HFFc6 (cell line): ENCODE measurements at places on chromosomes 2 and 18. TPM values are rescaled to one million over a fixed set of nuclear protein-coding genes. Genes with fewer than 3 reads are reported as not detected.

OXER1 gene
- total RNA-seq, result not detected in 3 replicates

IL37 gene
- total RNA-seq, result not detected in 3 replicates

TWSG1 gene
- total RNA-seq, result 113 to 138 TPM (median 128 TPM) in 3 replicates

BCL11A gene
- total RNA-seq, result 1.1 to 2.4 TPM (median 1.7 TPM) in 3 replicates

ITM2C gene
- total RNA-seq, result 29.5 to 53.8 TPM (median 53.5 TPM) in 3 replicates

BOK gene
- total RNA-seq, result 26.3 to 45.0 TPM (median 39.0 TPM) in 3 replicates

STARD6 gene
- total RNA-seq, result 0.37 TPM in 1 of 3 replicates, not detected in the others

AMER3 gene
- total RNA-seq, result not detected in 2 replicates

DSEL gene
- 76.6 to 78.4 TPM (median 77.7 TPM) in 3 replicates for total RNA-seq

LYPD6B gene
- total RNA-seq, result 22.8 to 97.1 TPM (median 71.1 TPM) in 3 replicates

NDC80 gene
- 10.0 and 23.1 TPM in 2 replicates for total RNA-seq

ZNF804A gene
- 0.03 TPM in 1 of 2 replicates, not detected in the other for total RNA-seq

FBXO15 gene
- total RNA-seq, result 0.53 to 1.6 TPM (median 0.99 TPM) in 3 replicates

- no peak overlapping the region for H3K4me3 ChIP-seq
- DNase-seq, result no peak
- H3K27me3 ChIP-seq, result no peaks in the 10 kb centered on the region; the same call in 1 of the 2 replicates
- no peaks in the 10 kb centered on the region; the same call in 1 of the 2 replicates for H3K36me3 ChIP-seq
- no peak overlapping the region for H3K27ac ChIP-seq
These were observed 300.9 kb downstream of the ARHGAP15 start for GRCh38 chr2:143429932-143430679.

DNA sequence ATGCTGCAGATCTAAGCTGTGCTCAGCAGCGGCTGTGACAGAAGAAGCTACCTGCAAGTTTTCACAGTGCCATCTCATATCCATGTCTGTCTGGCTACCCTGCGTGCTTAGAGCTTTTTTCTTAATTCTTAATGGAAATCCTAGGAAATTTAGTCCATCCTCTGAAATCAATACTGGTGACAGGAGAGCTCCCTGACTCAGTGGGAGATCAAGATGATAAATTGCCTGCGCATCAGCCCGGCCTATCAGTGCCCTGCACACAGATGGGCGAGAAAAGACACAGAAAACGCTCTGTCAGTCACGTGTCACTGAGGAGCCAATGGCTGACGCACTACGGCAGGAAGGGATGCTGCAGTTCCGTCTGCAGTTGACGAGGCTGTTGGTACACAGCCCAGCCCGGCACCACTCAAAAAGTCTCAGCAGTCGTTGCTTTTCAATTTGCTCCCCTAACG lies 819.6 kb upstream of the FSHR start:
- H3K27me3 ChIP-seq, result no peaks in the 10 kb centered on the region
- no peak overlapping the region for H3K27ac ChIP-seq
- no peak for DNase-seq
- H3K4me1 ChIP-seq, result no peaks in the 10 kb centered on the region
- no peaks in the 10 kb centered on the region for H3K36me3 ChIP-seq
- no peak overlapping the region for H3K4me3 ChIP-seq

- DNase-seq, result no peak
These were observed 41.8 kb downstream of the TMEM163 start for GRCh38 chr2:134676960-134677359.

- no peak overlapping the region for H3K4me3 ChIP-seq
- H3K4me1 ChIP-seq, result no peaks in the 10 kb centered on the region
- DNase-seq, result no peak
- H3K27me3 ChIP-seq, result peaks cover 6% of the 10 kb centered on the region; the same call in 1 of the 2 replicates
- no peaks in the 10 kb centered on the region for H3K36me3 ChIP-seq
These were observed 28.6 kb downstream of the SNTG2 start for GRCh38 chr2:979069-979928.

DNA sequence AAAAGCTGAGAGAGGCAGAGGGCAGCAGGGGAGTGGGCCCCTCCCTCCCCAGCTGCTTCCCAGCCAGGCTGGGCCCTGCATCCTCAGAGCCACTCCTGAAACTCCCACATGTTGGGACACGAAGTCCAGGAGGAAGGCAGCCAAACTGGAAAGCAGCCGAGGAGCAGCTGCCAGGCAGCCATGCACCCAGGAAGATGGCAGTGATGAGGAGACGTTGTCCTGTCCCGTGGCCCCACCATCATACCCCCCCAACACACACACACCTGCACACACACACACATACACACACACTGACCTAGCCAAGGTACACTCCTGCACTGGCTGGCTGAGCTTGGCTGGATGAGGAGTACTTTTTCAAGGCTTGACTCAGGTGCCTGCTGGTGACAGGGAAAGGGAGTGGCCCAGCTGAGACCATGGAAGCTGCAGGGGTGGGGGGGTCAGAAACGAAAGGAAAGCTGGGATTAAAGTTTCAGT lies 106.0 kb downstream of the CYP26B1 start:
- peaks cover 5% of the 10 kb centered on the region; the same call in 1 of the 2 replicates for H3K36me3 ChIP-seq
- no peaks in the 10 kb centered on the region; the same call in 1 of the 2 replicates for H3K4me1 ChIP-seq
- no peak for DNase-seq
- no peak overlapping the region for H3K27ac ChIP-seq

- DNase-seq, result no peak
- H3K4me3 ChIP-seq, result no peak overlapping the region
- H3K27ac ChIP-seq, result no peak overlapping the region
- H3K4me1 ChIP-seq, result peaks cover 16% of the 10 kb centered on the region; the same call in 1 of the 2 replicates
- H3K36me3 ChIP-seq, result no peaks in the 10 kb centered on the region
- H3K27me3 ChIP-seq, result peaks cover 7% of the 10 kb centered on the region
These were observed 86.8 kb downstream of the MALT1 start for GRCh38 chr18:58758046-58758445.

DNA sequence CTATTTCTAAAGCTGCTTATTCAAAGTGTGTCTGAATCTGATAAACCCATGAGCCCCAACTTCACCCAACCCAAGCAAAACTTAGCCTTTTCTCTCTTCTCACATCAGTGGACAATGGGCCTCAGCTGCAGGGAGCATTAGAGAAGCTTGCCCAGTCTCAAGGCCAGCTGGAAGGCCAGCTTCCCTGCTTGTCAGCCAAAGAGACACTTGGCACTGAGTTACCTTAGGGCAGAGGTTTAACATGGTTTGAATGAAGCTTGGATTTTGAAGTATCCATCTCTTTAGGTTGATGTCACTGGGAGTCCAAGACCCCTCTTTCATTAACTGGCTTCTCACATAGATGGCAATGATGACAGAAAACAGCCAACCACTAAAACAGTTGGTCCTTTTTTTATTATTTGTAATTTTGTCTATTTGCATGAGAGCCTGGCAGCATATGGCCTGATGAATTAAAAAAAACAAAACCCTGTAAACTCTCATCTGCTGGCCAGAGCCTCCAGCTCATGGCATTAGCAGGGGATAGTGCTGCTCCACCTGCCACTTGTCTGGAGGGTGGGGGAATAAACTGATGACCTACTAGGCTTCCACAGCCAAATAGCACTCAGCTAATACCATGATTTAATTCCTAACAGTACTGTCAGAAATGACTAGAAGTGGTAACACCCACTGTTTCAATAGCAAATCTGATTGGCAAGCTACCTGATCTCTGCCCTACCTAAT lies 137.0 kb downstream of the UBE2E3 start:
- peaks cover 13% of the 10 kb centered on the region for H3K4me1 ChIP-seq
- H3K4me3 ChIP-seq, result no peak overlapping the region
- H3K27me3 ChIP-seq, result no peaks in the 10 kb centered on the region
- no peak overlapping the region for H3K27ac ChIP-seq
- DNase-seq, result no peak

GRCh38 chr2:134143568-134143967 lies 110.3 kb upstream of the MGAT5 start:
- H3K4me1 ChIP-seq, result peaks cover 94% of the 10 kb centered on the region
- DNase-seq, result no peak
- H3K36me3 ChIP-seq, result peaks cover 38% of the 10 kb centered on the region
- H3K4me3 ChIP-seq, result no peak overlapping the region

GRCh38 chr2:144774809-144775208 lies 254.9 kb upstream of the ZEB2 start:
- H3K36me3 ChIP-seq, result no peaks in the 10 kb centered on the region
- no peak for DNase-seq
- H3K27me3 ChIP-seq, result no peaks in the 10 kb centered on the region
- no peak overlapping the region for H3K27ac ChIP-seq
- no peak overlapping the region for H3K4me3 ChIP-seq
- no peaks in the 10 kb centered on the region for H3K4me1 ChIP-seq

- peak overlapping the region; percentile 16; the same call in 1 of the 2 replicates for H3K4me3 ChIP-seq
- peaks cover 27% of the 10 kb centered on the region; the same call in 1 of the 2 replicates for H3K36me3 ChIP-seq
- peaks cover 48% of the 10 kb centered on the region for H3K4me1 ChIP-seq
These were observed 20.6 kb downstream of the ERMN start for GRCh38 chr2:157304811-157305722.

DNA sequence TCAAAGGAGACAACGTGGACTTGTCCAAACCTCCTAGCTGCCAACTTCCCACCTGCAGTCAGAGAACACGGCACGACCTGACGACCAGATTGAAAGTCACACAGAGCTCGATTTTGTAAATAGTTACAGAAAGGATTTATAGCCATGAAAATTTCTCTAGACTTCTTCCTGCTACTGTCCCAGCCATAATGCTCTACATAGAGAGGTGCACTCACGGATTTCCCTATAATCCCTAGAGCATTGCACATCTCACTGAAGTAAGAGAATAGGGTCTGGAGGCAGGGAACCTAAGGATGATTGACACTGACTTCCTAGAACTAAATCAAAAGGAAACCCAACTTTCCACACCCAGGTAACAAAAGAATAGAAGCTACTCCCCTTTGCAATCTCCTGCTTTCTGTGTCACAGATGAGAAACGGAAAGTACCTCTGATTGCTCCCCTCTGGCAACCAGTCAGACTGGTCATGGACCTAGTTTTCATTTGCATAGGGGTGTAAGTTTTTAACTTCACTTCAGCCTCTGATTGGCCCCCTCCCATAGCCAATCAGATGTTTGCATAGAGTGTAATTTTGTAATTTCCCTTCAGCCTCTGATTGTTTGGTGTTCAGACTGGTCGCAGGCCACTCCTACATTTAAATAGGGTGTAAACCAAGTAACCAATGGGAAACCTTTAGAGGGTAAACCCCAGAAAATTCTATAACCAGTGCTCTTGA lies 58.6 kb upstream of the FBXO11 start:
- no peaks in the 10 kb centered on the region; the same call in 1 of the 2 replicates for H3K27me3 ChIP-seq
- no peak overlapping the region for H3K27ac ChIP-seq
- DNase-seq, result no peak
- no peaks in the 10 kb centered on the region for H3K36me3 ChIP-seq
- peak overlapping the region; percentile 45; the same call in 1 of the 2 replicates for H3K4me3 ChIP-seq
- no peaks in the 10 kb centered on the region; the same call in 1 of the 2 replicates for H3K4me1 ChIP-seq

DNA sequence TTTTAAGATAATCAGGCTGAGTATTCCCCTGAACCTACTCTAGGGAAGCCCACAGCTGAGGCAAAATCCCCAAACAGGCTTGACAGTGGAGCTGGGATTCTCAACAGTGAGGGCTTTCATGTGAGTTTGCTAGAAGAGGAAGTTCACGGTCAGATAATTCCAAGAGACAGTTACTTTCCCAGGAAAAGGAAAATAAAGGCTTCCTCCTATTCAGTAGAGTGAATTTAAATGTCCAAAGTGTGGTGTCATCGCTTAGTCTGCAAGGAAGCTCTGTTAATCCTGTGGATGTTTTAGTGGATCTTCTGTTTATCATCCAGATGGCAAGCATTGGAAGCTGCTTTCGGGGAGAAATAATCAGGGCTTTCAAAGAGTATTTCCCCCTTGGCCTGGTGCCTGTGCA lies 119.8 kb downstream of the RPIA start:
- H3K4me3 ChIP-seq, result no peak overlapping the region
- H3K36me3 ChIP-seq, result peaks cover 7% of the 10 kb centered on the region
- peaks cover 12% of the 10 kb centered on the region for H3K27me3 ChIP-seq
- no peak for DNase-seq
- H3K4me1 ChIP-seq, result no peaks in the 10 kb centered on the region
